Thymus (tissue), 14 donors: ENCODE measurements at places on chromosomes 5 and 9. TPM values are rescaled to one million over a fixed set of nuclear protein-coding genes. Genes with fewer than 3 reads are reported as not detected.

Gene MZB1
- total RNA-seq = 400 TPM

Gene C5orf52
- total RNA-seq = not detected

Gene PWWP2A
- 22.8 TPM for total RNA-seq

Gene TAF1L
- not detected for total RNA-seq

Gene SPINK6
- 1.2 TPM for total RNA-seq

Gene SLC46A2
- 24.6 TPM for total RNA-seq

DNA sequence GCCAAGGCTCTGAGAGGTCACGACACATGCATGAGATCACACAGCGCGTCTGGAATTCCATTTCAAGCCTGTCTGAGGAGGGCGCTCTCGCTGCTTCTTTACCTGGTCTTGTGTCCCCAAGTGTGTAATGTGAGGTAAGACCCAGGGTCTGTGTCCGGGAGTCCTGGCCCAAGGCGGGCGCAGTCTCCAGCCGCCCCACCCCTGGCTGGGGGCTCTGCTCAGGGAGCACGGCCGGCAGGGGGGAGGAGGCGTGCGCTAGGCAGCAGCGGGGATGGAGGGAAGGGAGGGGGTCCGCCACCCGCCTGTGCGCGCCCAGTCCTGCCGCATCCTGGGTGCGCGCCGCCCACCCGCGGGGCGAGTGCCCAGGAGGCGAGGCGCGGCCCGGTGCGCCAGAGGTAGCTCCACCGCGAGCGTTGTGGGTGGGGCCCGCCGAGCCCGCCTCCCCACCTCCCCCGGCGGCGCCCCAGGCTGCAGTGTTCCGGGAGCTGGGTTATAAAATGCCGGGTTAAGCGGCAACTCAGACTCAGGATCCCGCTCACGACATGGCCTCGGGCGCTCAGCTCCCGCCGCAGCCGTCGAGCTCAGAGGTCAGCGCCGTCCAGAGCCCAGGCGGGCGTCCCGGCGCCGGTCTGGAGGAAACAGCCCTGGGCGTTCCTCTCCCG lies at the start of gene CCNI2:
CCNI2 (plus strand) TSS at position 473 of the 662 bp plus-strand sequence; CDS start at position 543, 70 bp downstream.
- no peak for DNase-seq

GRCh38 chr5:114438471-114438870 lies 76.6 kb downstream of the KCNN2 start:
- DNase-seq = no peak

DNA sequence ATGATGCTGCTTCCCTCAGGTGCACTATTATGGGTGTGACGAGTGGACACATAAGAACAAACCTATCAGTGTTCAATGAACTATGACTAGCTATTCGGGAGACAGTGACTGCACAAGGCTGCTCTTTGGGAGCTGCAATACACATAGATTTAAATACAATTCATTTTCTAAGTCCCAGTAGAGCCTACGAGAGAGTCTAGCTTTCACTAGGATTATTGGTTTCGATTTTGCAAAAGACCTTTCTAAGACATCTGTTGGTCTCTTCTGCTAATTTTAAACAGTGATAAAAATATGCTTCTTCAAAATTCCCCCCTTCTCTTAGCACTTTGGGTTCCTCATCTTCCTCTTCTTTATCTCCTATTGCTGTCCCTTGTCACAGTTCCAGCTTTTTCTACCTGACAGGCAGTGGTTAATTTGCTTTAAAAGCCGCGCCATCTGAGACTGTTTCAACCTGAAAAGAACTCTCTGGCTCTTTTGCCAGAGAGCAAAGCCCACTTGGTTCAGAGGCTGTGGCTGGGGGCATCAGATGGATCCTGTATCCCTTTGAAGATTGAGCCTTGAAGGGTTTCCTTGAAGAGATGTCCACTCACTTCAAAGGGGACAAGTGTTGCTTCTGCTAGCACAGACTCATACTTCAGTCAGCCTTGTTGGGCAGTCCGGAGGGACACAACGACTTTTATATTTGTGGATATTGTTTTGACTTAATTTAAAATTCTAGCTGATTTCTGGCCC lies 241.5 kb downstream of the MAN2A1 start:
- DNase-seq = no peak

DNA sequence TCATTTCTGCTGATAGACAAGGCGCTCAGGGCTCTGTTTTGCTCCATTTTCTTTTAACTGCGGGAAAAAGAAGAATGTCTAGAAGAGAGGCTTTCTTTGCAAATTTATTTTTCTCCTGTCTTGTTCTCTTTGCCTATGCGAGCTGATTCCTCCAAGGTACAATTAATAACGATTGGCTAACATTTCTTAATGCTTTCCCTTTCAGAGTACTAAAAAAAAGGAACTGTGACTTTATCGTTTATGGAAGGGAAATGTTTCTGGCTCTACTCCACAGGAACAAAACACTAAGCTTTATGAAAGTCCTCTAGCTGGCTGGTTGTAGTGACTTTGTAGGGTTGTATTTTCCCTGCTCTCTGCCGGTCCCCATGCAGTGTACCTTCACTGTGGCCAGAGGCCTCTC lies 11.7 kb downstream of the NSG2 start:
- no peak for DNase-seq

GRCh38 chr9:70303268-70303667 lies 44.5 kb downstream of the SMC5 start:
- no peak for DNase-seq

GRCh38 chr5:158461240-158461854 lies 602.4 kb upstream of the CLINT1 start:
- no peak for DNase-seq

- no peak for DNase-seq
These were observed 146.9 kb downstream of the AUH start for GRCh38 chr9:91214867-91215266.

GRCh38 chr9:22148876-22149637 lies 140.0 kb upstream of the CDKN2B start:
- DNase-seq = no peak

DNA sequence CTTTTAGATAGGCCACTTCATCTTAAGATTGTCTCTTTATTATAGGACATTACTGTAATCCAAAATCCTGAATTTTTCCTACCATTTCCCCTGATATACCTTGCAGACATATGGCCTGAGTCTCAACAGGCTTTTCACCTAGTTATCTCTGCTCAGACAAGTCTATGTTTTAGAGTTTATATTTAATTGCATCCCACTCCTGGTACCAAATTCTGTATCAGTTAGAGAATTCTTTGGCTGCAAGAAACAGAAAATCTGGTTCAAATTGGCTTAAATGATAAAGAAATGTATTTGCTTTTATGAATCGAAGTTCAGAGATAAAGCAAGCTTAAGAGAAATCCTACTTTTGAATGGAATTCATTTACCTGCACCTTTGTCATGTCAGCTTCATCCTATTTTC lies 102.2 kb upstream of the OSMR start:
- DNase-seq = no peak

- DNase-seq = no peak
These were observed 389.6 kb downstream of the KDM4C start for GRCh38 chr9:7147121-7148090.
